ENCODE measurements at places on chromosomes 6 and 20. TPM values are rescaled to one million over a fixed set of nuclear protein-coding genes. Genes with fewer than 3 reads are reported as not detected.

The MYO6 gene
- polyA plus RNA-seq: 6.2 TPM

The TNFRSF6B gene
- 8.2 TPM for polyA plus RNA-seq

The PSORS1C2 gene
- polyA plus RNA-seq: not detected

The UCKL1 gene
- 70.3 TPM for polyA plus RNA-seq

The PPIL6 gene
- polyA plus RNA-seq: 1.1 TPM

Data from SK-N-SH (cell line).